ENCODE measurements at places on chromosomes 13 and 19.

DNA sequence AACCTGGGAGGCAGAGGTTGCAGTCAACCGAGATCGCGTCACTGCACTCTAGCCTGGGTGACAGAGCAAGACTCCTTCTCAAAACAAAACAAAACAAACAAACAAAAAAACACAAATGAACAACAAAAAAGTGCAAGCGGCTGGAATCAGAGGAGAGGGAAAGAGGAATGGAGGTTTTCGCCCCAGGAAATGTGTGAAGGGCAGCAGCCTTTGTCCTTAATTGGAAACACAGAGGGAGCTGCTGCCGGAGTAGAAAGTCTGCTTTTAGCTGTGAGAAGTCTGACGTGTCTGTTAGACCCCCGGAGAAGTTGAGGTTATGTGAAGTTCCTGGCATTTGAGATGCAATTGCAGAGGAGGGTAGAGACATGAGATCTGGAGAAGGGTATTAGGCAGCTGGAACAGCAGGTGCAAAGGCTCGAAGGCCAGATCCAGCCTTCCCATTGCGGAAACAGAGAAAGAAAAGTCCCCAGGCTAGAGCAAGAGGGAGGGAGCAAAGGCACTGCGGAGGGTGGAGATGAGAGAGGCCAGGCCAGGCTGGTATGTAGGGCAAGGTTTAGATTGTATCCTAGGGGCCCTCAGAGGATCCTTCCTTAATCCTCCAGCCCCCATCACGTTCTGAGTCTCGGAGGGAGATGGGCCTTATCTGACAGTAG lies 473 bp downstream of the TMIGD2 start:
- no peak for DNase-seq

DNA sequence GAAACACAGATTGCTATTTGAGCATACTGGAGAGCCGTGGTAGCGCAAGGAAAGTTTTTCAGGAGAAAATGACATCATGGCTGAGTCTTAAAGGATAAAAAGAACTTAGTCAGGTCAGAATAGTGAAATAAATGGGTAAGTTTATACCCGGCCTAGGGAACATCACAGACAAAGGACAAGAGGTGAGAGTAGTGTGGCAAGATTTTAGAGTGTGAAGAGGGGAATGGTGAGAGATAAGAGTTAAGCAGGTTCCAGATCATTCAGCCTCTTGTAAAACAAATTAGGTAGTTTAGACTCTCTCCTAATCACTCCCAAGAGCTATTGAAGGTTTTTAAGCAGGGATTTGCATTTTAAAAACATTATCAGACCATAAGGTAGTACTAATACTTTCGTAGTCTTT lies 116.0 kb upstream of the MAB21L1 start:
- DNase-seq: no peak

GRCh38 chr13:74710006-74710405 lies 575.8 kb upstream of the KLF12 start:
- no peak for DNase-seq

GRCh38 chr19:49716154-49716553 lies 25.2 kb downstream of the CPT1C start:
- no peak for DNase-seq

GRCh38 chr13:38121267-38121666 lies 228.4 kb upstream of the UFM1 start:
- DNase-seq: no peak

DNA sequence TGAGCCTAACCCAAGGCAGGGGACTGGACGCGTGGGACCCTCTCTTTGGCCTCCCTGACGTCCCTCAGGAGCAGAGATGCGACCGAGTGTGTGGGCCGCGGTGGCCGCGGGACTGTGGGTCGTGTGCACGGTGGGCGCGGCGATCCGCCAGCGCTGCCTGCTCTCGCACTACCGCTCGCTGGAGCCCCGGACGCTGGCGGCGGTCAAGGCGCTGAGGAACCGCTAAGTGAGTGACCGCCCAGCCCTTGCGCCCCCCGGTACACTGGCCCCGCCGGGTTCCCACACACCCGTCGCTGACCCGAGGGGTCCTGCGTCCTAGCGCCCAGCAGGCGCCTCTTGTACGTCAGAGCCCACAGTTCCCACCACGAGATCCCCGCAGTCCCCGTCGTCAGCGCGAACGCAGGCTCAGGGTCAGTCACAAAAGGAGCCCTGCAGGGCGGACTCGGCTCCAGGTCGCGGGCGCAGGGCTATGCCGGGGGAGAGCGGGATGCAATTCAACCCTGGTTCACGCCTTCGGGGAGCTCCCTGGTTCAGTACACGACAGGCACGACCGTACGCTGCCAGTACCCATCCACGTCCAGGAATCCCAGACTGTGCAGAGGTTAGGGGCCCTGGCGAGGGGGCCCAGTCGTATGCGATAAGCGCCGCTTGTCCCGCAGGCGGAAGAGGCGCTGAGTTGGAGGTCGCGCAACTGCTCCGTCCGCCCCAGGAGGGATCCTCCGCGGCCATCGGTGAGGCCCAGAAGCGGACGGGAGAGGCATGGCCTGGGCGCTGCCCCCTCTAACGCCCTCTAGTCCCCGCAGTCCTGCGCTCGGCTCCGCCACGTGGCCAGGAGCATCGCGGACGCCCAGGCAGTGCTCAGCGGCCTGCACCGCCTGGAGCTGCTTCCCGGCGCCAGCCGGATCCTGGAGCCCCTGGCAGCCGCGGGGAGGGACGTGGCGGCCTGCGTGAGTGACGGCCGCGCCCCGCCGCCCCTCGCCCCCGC lies 3.6 kb upstream of the IFNL2 start:
- no peak for DNase-seq

DNA sequence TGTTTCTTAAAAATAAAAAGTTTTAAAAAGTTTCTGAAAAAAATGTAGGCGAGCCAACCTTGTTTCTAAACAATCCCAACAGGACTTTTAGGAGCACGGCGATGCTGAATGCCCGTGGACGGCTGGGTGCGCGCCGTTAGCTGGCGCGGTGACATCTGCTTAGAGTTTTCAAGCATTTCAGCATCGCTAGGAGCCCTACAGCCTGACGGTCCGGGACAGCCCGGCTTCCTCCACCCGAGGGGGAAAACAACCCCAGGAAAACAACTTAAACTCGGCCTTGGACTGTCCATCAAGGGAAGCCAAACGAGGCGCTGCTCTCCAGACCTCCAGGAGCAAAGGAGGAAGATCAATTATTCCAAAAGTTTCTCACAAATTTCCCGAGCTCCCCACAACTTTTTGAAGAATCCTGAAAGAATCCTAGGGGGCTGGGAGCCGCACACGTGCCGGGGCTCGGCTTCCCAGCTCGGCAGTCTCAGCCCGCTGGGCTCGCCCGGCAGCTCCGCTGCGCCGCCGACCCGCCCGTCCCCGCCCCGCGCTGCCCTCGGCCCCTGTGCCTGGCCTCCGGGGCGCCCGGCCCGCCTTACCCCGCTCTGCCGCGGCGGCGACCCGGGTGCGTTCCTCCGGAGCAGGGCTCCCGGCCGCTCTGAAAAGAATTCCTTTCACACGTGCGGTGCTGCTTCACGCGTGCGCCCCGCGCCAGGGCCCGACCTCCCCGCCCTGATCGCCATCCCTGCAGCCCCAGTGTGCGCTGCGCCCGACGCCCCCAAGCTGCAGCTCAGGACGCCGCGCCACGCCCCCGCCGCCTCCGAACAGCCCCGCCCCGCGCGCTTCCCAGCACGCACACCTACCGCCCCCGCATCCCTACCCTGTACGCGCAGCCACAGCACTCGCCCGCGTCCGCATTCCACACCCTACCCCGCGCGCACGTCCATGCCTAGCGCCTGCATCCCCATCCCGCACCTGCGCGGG lies at the start of gene GJA3:
GJA3 (minus strand) TSS at position 747 of the 969 bp plus-strand sequence. CDS start 17,764 bp downstream, outside the sequence.
- DNase-seq: no peak

- no peak for DNase-seq
These were observed 48.9 kb downstream of the MYH14 start for GRCh38 chr19:50252111-50252886.

- no peak for DNase-seq
These were observed 3.5 kb downstream of the CIC start for GRCh38 chr19:42272535-42272897.

DNA sequence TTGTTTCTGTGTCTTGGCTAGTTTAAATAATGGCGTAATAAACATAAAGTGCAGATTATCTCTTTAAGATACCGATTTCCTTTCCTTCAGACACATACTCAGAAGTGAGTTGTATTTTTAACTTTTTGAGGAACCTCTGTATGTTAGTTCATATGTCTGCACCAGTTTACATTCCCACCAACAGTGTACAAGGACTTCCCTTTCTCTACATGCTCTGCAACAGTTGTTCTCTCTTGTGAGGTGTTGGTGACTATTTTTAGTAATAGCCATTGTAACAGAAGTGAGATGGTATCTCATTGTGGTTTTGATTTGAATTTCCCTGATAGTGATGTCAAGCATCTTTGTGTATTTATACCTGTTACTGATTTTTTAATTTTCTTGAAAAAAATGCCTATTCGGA lies 418.6 kb downstream of the UQCRFS1 start:
- no peak for DNase-seq

DNA sequence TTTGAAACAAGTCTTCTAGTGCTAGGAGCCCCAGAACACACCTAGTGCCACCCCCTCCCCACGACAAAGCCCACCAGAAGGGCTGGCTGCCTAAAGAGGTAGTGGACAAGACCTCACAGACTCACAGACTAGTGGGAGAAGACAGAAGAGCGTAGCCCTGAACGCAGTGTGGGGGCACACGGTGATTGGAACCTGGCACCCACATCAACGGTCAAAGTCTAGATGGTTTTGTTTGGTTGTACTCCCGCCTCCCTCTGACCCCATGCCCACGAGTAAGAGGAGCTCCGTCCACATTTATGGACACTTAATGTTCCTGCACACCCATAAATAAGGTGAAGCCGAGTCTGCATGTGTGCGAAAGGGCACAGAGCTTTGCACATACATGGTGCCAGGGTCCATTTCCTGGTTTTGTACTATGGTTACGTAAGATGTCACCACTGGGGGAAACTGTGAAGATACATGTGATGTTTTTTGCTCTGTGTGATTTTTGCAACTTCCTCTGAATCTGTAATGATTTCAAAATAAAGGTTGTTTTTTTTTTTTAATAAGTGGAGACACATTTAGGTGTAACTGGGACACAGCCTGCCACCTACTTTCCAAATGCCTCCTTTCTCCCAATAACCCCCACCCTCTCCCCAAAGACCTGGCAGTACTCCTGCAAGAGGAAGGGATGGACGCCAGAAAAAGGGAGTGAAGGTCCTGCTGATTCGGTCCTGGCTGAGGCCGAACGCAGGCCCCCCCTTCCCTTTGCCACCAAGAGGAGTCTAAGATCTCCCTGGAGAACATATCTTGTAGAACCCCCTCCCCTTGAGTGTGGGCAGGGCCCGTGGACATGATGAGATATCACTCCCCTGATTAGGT lies 72.8 kb downstream of the GNG7 start:
- no peak for DNase-seq

DNA sequence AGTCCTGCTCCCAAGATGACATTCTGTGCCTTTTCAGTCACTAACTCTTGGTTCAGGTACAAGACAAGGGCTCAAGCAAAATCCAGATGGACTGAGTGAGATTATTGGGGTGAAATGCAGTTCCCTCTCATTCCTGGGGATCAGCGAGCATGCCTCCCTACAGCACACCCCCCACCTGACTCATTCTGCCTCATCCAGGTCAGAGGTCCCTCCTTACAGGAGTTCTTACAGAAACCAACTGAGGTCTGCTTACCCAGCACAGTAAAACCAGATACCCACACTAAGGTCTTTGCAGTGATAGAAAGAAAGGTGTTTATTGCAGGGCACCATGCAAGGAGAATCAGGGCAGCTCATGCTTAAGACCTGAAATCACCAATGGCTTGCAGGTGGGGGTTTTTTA lies 21.6 kb upstream of the MRI1 start:
- no peak for DNase-seq

DNA sequence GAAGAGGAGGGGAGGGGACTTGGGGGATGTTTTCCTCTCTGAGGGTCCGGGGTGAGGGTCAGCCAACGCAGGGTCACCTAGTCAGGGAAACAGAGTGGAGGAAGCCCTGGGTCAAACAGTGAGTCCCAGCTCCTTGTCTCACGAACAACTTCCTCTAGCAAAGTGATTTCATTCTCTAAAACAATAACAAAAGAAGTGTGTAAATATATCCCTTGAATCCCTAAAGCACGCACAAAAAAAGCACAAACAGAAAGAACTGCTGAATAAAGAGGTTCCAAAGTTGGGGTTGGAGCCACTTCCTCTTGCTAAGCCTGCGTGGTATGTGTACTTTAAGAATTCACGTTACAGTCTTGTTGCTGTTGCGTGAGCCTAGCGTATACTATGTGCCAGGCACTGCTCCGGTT lies 1.5 kb upstream of the C5AR2 start:
- DNase-seq: no peak

DNA sequence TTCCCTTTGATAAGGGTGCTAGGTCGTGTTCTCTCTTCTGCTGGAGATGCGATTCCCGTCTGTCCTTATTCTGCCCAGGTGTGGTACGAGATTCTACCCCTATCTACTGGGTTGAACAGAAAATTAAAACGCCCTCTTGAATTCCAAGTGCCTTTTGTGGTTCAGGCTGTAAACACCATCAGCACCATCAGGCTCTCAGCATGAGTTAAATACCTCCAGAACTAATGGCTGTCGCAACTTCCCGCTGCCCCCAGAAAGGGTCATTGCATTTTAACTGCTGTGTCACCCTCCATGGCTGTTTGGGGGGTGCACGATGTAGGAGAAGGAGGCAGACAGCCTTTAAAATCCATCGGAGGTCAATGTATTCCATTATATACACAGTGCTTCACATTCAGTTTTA lies 177.4 kb downstream of the OXGR1 start:
- DNase-seq: no peak

GRCh38 chr13:58134525-58134924 lies 503.0 kb downstream of the PCDH17 start:
- DNase-seq: no peak

DNA sequence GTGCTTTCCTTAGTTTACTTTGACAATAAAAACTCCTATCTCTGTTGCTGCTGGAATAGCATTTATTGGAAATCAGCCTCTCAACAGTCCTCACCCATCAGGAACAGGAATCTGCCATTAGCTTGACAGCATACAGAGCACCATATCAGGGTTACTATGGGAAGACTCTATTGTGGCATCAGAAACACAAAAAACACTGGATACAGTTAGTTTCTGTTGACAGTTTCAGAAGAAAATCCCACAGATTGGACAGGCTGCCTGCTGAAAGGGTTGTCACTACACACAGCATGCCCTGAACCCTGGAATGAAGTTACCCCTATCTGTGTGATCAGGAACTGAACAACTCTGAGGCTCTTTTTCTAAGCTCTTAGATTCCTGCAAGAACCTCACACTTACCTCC lies 172.7 kb downstream of the ENOX1 start:
- DNase-seq: no peak

DNA sequence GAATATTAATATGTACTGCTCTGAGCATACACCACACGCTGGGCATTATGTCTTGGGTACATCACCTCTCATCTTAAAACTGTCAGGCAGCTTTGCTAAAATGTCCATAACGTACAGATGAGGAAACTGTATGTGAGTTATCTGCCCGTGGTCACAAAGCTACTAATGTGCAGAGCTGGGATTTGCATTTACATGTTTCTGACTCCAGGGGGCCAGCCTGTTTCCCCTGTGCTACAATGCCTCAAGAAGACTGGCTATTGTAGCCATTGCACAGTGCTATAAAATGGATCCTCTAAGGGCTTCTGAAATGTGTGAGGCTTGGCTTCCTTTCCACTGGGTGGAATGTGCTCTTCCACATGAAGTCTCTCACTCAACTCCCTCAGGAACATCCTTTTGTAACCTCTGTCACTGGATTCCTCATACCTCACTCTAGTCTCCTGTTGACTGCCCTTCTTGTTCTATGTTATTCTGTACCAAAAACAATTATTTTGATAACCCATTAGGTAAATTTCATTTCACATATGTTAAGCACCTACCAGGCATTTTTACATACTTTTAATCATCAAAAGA lies 95.6 kb upstream of the HTR2A start:
- no peak for DNase-seq
